ENCODE measurements at places on chromosomes 7 and 10. TPM values are rescaled to one million over a fixed set of nuclear protein-coding genes. Genes with fewer than 3 reads are reported as not detected.

DNA sequence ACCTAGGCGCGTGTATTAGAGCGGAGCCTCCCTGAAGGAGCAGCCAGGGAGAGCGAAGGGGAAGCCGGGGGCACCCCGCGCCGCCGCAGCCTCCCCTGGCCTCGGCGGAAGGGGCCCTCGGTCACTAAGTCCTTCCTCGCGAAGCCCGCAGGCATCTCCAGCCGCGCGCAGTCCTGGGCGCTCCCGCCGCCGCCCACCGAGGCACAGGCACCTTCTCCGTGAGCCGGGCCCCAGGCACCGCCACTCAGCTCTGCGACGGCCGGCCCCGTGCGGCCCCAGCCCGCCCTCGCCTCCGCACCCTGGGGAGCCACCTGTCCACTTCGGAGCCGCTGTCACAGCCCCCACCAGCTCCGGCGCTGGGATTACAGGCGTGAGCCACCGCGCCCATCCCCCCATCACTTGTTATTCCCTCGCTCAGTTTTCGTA is 80.8 kb downstream of the ZNF467 start:
- H3K4me1 ChIP-seq = no peaks in the 10 kb centered on the region
- DNase-seq = no peak
- no peaks in the 10 kb centered on the region for H3K27me3 ChIP-seq
- H3K36me3 ChIP-seq = no peaks in the 10 kb centered on the region
- H3K27ac ChIP-seq = no peak overlapping the region

Gene ZNF775
- 4.7 TPM for total RNA-seq

GRCh38 chr7:39221901-39222300 is 244.2 kb downstream of the POU6F2 start:
- no peaks in the 10 kb centered on the region for H3K36me3 ChIP-seq
- H3K27me3 ChIP-seq = 0 out of 2 replicates have a peak, but pooled peaks cover 4% of the 10 kb centered on the region
- H3K4me1 ChIP-seq = no peaks in the 10 kb centered on the region
- H3K4me3 ChIP-seq = no peak overlapping the region
- no peak for DNase-seq

Gene GPRIN2
- not detected for total RNA-seq

DNA sequence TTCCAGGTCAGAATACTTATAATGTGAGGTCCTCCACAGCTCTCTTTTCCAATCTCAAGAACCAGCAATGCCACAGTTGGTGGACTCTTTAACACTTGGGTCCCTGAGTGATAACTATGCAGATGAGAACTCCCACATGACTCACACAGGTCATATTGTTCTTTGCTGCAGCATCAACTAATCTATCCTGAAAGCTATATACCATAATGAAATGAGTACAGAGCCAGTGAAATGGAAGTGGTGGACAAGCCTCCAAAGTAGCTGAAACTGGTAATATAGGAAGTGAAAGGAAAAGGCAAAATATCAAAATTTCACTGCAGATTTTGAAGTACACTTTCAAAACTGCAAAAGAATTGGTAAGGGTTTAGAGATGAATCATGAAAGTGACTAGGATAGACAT is 45.6 kb downstream of the SORCS1 start:
- H3K27ac ChIP-seq = no peak overlapping the region
- no peaks in the 10 kb centered on the region for H3K4me1 ChIP-seq
- no peak overlapping the region for H3K4me3 ChIP-seq
- DNase-seq = no peak
- H3K36me3 ChIP-seq = no peaks in the 10 kb centered on the region

DNA sequence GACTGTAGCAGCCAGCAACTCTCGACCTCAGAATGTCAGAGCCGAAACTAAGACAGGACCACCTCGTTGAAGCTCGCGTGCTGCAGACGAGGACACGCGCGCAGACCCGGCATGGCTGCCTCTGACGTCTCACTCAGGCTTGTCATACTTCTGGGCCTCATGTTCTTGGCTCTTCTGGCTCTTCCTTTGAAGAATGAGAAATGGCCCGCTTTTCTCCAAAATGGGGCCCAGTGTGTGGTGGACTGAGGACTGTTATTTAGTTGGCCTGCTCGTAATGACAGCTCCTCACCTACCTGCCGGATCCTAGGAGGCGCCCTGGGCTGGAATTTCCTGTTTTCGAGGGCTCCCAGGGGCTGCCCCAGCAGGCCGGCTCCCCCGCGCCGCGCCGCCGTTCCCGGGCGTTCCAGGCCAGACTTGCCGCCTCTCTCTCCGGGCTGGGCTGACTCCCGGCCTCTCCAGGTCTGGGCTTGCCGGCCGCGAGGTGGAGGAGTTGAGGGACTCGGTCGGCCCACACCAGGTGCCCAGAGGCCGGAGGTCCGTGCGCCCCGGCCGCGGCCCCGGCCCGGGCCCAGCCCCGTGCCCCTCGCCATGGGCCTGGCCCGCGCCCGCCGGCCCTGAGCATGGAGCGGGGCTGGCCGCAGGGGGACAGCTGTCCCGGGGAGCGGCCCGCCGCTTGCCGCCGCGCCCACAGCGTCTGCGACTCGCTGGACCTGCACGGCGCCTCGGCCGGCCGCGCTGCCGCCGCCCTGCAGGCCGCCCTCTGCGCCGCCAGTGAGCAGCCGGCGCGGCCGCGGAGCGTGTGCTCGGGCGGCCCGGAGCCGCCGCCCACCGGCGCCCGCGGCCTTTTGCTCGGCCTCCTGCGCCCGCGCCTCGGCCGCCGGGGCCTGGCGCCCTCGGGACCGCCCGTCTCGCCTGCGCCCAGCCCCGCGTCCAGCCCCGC is 28.1 kb downstream of the AGAP3 start:
- H3K27ac ChIP-seq = no peak overlapping the region
- H3K4me3 ChIP-seq = no peak overlapping the region
- no peaks in the 10 kb centered on the region for H3K27me3 ChIP-seq
- H3K36me3 ChIP-seq = no peaks in the 10 kb centered on the region

DNA sequence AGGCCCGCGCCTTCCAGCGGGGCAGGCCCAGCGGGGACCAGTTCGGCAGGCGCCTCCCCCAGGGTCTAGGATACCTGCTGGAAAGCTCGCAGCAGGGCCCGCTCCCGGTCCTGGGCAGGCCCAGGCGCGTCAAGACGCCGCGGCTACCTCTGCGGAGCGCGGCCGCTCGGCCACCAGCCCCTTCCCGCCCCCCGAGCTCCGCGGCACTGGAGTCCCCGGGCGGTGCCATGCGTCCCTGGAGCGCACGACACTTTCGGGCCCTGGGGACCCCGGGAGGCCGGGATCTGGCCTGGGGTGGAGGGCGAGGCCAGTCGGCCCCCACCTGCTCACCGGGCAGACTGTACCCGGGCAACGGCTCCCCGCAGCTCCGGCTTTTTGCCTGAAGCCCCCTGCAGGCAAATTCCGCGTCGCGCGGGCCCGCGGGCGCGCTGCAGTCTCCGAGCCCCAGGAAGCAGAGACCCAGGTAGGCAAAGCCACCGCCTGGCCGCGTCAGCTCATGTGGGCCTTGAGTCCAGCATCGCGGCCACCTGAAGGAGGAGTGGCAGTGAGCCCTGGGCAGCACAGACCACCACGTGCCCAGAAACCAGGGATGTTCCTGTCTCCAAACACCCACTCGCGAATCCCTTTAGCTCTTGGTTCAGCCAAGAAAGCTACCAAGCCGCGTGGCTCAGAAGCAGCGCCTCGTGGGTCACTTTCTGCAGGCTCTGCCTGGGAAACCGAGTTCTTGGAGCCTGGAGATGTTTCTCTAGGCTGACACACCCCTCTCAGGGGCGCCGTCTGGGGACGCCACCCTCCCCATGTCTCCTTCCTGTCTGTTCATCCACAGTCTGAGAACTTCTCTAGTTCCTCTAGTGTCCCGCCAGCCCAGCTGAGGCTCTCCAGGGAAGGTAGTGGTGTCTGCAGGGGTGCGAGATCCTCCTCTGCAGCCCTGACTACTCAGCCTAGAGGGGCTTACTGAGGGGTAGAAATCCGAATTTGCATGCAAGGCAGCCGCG is 46.1 kb upstream of the APBB1IP start:
- H3K27ac ChIP-seq = no peak overlapping the region
- peak; percentile 49 for DNase-seq
- no peaks in the 10 kb centered on the region for H3K36me3 ChIP-seq
- no peaks in the 10 kb centered on the region for H3K27me3 ChIP-seq

DNA sequence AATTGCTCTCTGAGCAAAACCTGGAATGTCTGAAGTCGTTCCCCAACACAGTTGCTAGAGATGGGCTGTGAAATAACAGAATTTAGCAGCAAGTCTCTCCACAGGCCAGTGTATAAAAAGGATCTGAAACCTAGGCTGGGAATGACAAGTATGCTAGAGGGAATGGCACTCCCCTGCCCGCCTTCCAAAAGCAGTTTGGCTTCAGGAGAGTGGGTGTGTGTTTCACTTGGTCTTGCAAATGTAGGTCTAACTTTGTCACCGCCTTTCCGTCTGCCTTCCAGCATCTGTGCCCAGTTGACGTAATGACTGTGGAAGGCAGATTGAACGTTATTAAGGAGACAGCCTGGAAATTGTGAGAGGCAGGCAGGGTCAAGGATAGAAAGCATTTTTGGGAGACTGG is 18.0 kb upstream of the MTURN start:
- H3K4me1 ChIP-seq = peaks cover 67% of the 10 kb centered on the region
- peak overlapping the region; percentile 95 for H3K27ac ChIP-seq
- peaks cover 15% of the 10 kb centered on the region for H3K36me3 ChIP-seq
- no peak for DNase-seq

GRCh38 chr7:29490094-29490607 is 73.5 kb upstream of the PRR15 start:
- no peaks in the 10 kb centered on the region for H3K36me3 ChIP-seq
- no peak overlapping the region for H3K27ac ChIP-seq
- no peaks in the 10 kb centered on the region for H3K4me1 ChIP-seq
- H3K4me3 ChIP-seq = no peak overlapping the region
- H3K27me3 ChIP-seq = no peaks in the 10 kb centered on the region

Gene SPDYE2
- not detected for total RNA-seq

DNA sequence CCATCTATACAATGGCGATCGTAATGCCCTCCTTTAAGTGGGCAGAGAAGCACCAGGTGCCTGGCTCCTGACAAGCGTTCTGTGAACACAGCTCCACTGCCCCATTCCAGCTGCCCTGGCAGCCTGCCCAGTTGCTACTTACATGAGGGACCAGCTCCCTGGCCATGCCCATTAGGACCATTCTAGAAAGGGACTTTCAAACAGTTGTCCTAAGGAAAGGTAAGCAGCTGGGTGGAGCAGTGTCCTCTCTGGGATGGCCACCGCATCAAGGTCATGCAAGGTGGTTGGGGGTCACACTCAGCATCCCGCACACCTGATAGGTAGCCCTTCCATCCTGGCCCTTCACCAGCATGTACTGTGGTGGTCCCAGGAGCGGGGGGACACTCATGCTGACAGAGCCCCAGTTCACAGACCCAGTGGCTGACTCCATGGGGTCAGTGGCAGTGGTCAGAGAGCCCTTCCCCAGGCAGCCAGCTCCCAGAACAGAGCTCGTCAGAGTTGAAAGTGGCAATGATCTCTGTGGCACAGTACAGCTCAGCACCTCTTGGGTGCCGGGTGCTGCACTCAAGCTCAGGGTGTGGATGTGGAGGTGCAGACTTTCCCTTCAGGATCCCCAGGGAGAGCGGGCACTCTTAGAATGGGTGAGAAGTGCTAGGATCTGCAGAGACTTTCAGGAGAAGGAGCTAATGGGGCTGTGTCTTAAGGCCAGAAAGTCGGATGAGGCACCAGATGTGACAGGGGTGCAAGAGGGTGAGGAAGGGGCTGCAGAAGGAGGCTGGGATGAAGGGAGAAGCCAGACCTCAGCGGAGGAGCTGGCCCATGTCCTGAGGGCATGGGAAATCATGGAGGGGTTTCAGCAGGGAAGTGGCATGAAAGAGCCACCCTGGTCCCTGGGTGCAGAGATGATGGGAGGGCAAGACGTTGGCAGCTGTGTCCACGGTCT is 10.9 kb downstream of the MMRN2 start:
- H3K36me3 ChIP-seq = no peaks in the 10 kb centered on the region
- H3K27ac ChIP-seq = no peak overlapping the region
- no peak for DNase-seq
- H3K27me3 ChIP-seq = no peaks in the 10 kb centered on the region
- H3K4me1 ChIP-seq = no peaks in the 10 kb centered on the region

DNA sequence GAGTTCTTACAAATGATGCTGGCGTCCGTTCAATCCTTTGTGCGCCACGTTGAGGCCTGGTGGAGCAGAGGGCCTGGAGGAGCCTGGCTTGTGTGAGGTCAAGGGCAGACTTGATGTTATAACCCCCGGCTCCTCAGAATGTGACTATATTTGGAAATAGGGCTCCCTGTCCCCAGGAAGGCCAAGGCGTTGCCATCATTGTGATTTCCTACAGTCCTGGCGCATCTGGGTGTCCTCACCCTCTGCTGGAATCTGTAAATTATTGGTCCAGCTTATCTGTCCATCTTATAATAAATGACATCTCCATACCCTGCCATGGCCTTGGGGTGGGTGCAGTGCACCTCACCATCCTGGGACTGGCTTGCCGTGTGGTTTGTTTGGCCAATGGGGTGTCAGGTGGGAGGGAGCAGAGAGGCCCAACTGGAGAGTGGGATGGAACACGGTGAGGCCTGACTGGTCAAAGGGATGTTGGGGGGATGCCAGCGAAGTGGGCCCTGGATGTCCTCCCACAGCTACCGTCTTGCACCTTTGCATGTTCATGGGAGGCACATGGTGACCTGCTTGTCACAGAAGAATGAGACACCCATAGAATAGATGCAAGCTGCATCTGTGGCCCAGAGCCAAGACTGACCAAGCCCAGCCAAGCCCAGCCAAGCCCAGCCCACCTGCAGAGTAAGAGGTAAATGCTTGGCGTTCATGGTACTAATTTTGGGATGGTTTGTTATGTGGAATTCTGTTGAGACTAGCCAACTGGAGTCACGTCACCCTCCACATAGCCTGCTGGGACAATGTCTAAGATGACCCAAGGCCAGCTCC is 11.1 kb upstream of the LRRC27 start:
- DNase-seq = no peak
- H3K4me3 ChIP-seq = no peak overlapping the region
- no peak overlapping the region for H3K27ac ChIP-seq
- no peaks in the 10 kb centered on the region for H3K36me3 ChIP-seq
- H3K4me1 ChIP-seq = no peaks in the 10 kb centered on the region

DNA sequence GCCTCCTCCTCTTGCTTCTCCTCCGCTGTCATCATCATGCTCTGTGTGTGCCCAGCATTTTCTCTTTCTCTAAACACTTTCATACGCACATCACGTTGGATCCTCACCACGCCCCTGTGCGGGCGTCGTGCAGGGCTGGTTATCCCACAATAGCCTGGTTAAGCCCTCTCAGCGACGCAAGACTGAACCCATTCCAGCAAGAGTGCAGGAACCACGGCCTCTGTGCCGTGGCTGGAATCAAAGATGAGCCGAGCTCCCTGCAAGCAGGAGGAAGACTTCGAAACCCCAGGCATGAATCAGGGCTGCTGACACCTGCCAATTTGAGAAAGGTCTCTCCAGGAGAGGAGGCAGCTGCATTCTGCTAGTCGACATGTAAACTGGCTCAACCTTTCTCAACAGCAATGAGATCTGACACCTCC is 74.8 kb upstream of the FOXK1 start:
- H3K27me3 ChIP-seq = no peaks in the 10 kb centered on the region
- H3K36me3 ChIP-seq = no peaks in the 10 kb centered on the region
- H3K4me3 ChIP-seq = no peak overlapping the region
- no peak for DNase-seq

Measured in Karpas-422 (cell line).